ENCODE measurements at places on chromosomes 11 and 22.

DNA sequence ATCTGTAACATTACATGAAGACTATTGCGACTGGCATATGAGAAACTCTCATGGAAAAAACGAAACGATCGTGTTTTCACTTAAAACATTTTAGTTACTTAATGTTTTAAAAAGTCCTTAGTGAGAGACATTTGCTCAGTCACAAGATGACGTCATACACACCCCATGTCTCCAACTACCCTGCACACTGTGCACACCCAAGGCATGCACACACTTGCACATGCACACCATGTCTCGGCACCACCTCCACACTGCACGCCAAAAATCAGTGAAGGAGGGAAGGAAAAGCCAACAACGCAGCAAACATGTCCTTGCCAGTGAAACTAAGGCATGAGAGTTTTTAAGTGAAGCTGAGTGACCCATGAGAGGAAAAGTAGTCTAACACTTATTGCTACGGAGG lies 18.0 kb downstream of the NCAPD3 start:
- no peak for DNase-seq

- DNase-seq = no peak
These were observed 4.3 kb upstream of the BCR start for GRCh38 chr22:23175817-23176644.

DNA sequence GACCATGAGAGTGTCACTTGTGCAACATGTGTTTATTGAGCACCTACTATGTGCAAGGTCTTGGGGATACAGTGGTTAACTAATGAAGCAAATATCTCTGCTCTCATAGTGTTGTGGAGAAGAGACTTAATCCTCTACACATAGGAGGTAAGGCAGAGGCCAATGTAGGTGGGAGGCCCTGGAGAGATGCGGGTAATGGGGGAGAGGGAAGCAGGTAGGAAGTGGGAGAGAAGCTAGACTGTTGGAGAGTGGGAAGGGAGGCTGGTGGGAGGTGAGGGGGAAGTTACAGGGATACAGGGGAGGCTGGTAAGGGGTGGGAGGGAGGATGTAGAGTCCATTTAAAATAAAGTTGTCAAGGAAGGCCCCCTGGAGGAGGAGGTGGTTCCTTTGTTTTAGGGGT lies 240.0 kb downstream of the MIAT start:
- no peak for DNase-seq

- DNase-seq = no peak
These were observed 309.8 kb upstream of the CNTN5 start for GRCh38 chr11:98710986-98711385.

- DNase-seq = no peak
These were observed 41.6 kb upstream of the LINC01488 start for GRCh38 chr11:69439651-69440464.

DNA sequence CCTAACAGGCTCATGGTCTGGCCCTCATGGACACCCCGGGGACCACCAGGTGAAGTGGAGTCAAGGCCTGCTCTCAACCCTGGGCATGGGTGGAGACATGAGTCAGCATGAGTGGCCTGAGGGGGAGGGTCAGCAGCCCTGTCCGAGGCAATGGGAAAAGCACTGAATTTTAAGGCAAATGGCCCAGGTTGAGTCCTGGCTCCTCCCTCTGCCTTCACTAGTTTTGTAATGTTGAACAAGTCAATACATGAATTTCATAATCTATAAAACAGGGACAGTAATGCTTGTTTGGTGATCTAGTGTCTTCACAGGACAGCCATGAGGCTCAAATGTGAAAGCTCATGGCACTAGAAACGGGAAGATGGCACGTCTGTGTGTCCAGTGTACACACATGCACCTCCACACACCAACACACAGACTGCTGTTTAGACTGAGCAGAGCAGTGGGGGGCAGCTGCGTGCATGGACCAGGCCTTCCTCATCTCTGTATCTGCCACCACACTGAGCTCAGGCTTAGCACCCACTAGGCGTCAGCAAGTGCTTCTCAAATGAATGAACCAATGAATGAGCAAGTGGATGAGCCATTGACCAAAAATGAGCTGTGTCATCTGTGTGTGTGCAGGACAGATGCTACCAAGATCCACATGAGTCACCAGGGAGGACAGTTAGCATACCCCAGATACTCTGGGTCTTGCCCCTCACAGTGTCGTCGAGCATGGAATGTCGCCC lies 63.4 kb downstream of the NRXN2 start:
- no peak for DNase-seq

- no peak for DNase-seq
These were observed 9.4 kb upstream of the PSMC3 start for GRCh38 chr11:47435687-47436086.

DNA sequence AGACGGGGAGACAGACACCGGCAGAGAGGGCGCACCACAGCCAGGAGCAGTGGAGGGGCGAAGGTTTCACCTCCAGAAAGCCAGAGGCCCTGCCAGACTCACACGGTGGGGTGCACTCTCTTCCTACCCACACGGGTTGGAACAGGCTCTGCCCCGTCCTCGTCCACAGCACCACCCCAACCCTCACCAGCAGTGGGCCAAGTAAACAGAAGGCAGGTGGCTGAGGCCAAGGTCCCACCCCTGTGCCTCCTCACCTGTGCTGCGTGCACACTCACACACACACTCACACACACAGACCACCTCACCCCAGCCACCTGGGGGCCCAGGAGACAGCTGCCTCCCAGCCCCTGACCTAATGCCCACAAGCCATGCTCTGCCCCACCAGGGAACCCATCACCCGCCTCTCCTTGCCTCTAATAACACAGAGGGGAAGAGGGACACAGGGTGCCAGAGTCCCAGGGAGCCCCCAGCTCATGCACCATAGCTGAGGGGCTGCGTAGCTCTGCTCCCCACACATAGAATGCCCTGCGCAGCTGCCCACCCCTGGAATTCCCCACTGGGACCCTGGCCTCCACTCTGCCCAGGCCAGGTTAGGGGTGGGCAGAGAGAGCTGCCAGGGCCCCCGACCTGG lies 3.1 kb downstream of the CYB5R3 start:
- no peak for DNase-seq

GRCh38 chr11:118606157-118606843 lies 1.1 kb upstream of the PHLDB1 start:
- DNase-seq = no peak

DNA sequence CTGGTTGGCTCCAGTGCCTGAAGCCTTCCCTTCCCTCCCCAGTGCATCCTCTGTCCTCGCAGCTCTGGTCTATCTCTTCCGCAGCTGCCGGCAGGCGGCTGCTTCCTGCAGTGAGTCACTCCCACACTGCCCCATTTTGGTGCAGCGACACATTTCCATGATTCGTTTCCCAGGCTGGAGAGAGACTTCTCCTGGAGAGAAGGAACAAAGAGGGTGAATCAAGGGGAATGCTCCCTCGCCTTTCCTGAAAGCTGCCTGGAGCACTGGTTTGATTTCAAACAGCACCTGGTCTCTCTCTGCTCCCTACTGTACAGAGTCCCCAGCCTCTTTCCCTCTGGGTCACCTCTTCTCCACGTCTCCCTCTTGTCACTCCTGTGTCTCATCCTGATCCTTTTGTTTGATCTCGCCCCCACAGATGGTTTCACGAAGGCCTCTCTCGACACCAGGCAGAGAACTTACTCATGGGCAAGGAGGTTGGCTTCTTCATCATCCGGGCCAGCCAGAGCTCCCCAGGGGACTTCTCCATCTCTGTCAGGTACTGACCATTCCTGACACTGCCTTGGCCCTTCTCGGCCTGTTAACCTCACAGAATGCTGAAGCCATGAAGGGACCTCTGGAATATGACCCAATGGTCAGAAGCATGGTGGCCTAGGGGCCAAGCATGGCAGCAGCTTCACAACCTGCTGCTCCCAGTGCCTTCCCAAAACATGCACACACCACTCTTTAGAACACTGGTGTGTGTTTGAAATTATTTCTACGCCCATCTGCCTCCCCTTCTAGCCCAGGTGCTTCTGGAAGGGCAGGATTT lies at the start of gene TMA7B:
TMA7B (plus strand) TSS at position 758 of the 808 bp plus-strand sequence. CDS start 3,978 bp downstream, outside the sequence.
- DNase-seq = peak; percentile 34

DNA sequence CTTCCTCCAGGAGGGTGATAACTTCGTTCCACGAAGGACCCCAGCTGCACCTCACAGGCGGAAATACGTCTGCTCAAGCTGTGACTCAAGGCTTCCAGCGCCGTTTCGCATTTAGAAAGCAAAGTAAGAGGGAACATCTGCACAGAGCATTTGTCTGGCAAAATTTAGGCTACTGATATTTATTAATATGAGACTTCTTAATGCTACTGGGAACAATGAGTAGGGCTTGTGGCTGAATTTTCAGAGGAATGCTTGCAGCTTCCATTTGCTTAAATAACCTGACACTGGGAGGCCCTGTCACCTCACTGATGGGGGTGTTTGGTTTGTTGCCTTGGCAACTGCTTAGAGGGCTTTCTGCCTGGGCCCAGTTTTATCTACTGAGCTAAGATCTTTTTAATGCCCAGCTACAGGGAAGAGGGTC lies 14.7 kb upstream of the ST14 start:
- no peak for DNase-seq

GRCh38 chr11:34915136-34916014 lies 804 bp downstream of the APIP start:
- DNase-seq = no peak

GRCh38 chr11:62120001-62120400 lies 3.8 kb upstream of the INCENP start:
- no peak for DNase-seq

DNA sequence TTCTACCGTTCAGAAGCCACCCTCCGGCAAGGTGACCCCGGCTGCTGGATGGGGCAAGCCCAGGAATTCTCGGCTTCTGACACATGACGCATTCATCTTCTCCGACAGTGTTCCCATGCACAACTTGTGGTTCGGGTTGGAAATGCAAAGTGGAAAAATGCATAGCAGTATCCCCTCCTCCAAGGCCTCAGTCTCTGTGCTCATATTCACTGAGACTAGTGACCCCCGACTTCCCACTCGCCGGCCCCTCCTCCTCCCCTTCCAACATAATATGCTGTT lies 70.0 kb upstream of the NTM start:
- no peak for DNase-seq

DNA sequence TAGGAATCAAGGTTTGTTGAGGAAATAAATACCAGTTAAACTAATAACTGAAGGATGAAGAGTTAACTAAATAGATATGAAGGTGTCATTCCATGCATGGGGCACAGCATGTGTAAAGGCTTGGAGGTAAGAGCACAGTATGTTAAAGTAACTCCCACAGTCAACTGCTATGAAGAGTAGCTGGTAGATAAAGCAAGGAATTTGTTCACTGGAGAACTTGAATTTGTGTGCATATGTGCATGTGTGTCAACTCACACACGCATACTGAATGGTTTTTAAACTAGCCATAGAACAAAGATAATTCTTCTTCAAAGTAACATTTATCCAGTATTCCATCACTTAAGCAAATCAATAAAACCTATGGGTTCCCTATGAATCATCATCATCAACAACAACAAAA lies 135.9 kb downstream of the FAM76B start:
- no peak for DNase-seq

- DNase-seq = no peak
These were observed 16.8 kb downstream of the POU2F3 start for GRCh38 chr11:120256779-120257178.

GRCh38 chr11:109745996-109746625 lies 324.1 kb downstream of the C11orf87 start:
- no peak for DNase-seq

- DNase-seq = no peak
These were observed 161.5 kb downstream of the CACNA1I start for GRCh38 chr22:39731881-39732555.

DNA sequence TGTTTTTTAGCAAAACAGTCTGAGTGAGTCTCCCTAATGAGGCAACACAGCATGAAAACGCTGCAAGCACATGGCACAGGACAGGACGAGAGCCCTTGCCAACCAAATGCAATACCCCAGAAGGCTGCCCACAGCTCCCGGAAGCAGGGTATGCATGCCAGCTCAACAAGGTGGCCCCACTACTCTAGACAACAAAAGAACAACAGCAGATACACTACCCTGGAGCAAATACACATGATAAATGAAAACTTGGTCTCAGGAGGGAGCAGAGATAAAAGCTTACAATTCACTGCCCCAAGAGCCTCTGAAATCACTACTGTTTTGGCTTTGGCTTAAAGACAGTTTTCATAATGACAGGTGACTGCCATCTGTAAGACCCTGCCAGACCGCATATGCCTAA lies 785.4 kb upstream of the API5 start:
- no peak for DNase-seq

- DNase-seq = no peak
These were observed 1340.7 kb downstream of the LRRC4C start for GRCh38 chr11:40118780-40119179.

DNA sequence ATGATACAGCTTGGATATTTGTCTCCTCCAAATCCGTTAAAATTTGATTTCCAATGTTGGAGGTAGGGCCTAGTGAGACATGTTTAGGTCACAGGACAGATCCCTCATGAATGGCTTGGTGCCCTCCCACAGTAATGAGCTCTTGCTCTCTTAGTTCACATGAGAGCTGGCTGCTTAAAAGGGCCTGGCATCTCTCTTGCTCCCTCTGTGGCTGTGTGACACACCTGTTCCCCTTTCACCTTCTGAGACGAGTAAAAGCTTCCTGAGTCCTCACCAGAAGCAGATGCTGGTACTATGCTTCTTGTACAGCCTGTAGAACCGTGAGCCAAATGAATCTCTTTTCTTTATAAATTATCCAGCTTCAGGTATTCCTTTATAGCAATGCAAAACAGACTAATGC lies 3.5 kb downstream of the VPS37C start:
- no peak for DNase-seq

DNA sequence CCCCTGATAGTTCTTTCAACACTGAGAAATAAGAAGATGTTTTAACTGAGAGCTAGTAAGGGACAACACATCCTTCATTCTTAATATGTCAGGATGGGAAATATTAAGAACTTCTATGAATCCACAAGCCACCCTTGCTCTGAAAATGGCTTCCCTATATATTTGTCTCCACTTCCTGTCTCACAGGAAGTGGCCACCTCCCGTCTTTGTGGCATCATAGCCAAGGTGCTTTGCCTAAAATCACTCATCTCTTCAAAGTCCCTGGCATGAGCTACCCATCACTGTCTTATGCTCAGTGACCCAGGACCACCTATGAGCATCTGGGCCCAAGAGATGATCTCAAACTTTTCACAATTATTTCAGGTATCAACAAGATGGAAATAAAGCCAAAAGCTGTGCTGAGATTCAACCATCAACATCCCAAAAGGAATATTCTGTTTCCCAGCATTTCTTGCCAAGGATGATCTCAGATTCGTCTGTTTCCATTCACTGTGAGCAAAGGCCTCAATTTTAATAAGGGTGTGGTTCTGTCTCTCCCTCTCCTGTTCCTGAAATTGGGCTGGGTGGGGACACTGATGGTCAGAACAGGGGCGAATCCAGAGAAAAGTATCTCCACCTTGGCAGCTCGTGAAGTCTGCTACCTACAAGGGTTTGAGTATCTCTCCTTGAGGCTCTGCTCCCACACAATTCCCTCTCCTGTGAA lies 493.9 kb downstream of the MN1 start:
- DNase-seq = no peak

- DNase-seq = no peak
These were observed 5.8 kb upstream of the NECTIN1 start for GRCh38 chr11:119734788-119735187.

- DNase-seq = peak; percentile 62
These were observed 27.8 kb upstream of the ZNRF3 start for GRCh38 chr22:28855355-28856094.
